NB4 (cell line): ENCODE measurements at places on chromosomes 6 and 20.
A peak's percentile ranks its signal among the peaks of the same experiment; 100 is the strongest.

DNA sequence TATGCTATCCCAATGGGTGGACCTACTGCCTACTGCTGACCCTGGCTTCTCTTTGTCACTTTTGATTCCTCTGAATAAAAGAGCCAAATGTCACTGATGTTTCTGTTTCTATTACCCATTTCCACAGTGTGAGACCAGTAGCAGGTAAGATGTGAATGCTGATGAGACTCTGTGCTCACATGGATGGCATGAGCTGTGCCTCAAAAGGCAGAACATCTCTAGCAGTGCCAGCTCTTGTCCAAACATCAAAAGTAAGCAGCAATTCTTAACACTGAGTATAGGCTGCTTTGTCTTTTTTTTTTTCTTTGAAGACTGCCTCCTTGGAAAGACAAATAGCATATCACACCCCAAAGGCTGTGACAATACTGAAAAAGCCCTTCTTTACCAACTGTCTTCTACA, 459.2 kb upstream of the RUNX2 start:
- DNase-seq = no peak

DNA sequence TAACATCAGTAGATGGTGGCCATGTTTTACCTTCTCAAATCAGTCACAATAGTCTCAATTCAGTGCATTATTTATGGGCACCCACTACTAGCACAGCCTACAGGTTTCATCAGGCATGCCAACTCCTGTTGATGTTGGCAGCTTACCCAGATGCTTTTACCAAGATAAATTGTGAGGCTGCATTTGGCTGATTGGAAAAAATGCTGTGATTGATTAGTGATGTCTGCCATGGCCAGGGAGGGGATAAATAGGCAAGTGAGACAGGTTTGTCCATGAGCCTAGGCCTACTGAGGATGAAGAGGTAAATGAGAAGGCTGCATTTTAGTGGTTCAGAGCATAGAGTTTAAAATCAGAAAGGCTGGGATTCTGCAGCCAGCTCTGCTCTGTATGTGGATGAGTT, 227.1 kb downstream of the NFATC2 start:
- no peak for DNase-seq

DNA sequence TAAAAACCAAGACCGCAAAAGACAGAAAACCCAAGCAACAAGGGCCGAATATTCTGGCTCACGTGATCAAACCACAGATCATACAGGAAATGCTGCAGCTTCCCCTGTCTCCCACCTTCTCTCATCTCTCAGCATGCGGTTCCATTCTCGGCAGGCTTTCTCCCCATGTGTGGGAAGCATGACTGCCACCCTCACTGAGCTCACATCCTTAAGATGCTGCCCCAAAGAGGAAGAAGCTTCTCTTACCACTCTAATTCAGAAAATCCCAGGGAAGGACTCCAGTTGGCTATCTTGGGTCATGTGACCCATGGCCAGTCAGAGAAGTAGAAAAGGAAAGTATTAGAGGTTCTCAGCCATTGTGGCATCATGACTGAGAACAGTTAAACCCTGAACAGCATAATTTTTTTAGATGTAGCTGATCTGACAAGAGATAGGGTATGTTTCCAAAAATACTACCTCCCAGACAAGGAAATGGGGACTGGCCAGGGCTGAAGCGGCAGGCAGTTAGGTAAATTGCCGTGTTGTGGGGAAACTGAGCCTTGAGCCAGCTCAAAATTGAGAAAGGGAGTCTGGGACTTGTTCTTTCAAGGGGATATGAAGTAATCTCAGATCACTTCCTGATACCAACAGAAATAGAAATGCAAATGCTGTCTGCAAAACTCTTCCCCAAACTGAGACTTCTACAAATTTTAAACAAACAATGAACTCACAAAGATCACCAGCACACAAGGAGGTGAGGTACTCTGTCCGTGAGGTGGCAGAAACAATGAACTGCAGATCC, 37.1 kb upstream of the GRM4 start:
- peak; percentile 98 for DNase-seq

- no peak for DNase-seq
Observed at GRCh38 chr6:47152666-47153403, 110.7 kb upstream of the ADGRF1 start.

DNA sequence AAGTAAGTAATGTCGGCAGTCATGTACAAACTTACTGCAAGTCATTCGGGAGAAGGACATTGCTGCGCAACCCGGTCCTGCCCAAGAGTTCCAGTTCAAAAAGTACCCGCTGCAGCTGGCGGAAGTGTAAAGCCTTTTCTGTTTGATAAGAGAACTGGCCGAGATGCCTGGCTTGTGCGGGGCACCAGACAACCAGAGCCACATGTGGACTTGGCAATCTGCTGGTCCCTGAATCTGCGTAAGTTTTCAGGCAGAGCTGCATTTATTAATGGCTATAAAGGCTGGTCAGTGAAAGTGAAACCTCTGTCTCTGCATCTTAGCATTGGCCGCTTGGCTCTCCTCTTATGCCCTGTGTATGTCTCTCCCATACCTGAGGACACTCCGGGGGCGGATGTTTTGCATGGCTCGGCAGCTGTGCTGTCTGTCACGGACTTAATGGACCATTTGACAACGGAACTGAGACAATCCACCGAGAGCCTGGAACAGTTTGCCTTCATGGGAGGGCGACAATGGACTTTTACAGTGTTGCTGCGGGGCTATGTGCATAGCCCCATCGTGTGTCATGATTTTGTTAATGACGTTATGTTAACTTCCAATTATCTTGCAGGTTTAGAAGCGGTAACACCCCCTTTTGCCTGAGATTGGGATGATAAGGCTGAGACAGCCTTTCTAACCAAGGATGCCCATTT, 19.8 kb upstream of the RGS17 start:
- DNase-seq = no peak

DNA sequence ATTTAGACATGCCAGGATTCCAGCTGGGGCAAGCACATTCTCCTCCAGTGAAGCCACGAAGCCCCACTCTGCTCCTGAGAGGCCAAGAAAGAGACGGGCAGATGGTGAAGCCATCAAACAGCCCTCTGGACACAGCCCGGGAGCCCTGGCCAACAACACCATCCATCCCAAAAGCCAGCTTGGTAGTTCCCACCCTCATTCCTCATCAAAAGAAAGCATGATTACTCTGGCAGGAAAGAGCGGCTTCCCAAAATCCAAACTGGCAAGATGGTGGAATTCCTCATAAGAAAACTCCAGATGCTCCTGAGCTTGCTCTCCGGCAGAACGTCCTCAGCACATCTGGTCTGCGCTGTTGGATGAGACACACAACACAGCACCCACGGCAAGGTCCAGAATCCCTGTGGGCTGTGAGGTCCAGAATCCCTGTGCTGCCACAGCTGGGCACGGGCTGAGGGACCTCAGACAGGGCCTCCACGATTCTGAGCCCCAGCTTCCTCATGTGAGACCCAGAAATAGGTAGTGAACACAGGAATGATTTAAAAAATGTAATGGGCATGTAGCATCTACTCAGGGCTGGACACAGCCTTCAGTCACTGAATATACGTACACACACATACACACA, 52.6 kb downstream of the THBS2 start:
- no peak for DNase-seq

DNA sequence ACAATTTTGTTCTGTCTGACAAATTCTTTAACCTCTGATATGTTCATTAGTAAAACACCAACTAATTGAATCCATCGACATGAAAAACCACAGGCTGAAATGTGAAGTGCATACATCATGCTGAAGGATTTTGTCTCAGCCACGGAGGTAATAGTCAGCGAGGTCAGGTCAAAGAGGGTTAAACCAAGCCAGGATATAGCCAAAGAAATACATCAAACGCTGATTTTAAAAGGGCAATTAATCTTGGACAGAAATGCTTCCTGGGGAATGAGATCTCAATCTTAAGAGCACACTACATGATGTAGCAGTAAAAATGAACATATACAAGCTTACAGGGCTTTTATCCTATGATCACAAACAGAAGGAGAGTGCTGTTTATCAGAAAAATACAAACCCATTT, 106.7 kb downstream of the PRDM1 start:
- no peak for DNase-seq

DNA sequence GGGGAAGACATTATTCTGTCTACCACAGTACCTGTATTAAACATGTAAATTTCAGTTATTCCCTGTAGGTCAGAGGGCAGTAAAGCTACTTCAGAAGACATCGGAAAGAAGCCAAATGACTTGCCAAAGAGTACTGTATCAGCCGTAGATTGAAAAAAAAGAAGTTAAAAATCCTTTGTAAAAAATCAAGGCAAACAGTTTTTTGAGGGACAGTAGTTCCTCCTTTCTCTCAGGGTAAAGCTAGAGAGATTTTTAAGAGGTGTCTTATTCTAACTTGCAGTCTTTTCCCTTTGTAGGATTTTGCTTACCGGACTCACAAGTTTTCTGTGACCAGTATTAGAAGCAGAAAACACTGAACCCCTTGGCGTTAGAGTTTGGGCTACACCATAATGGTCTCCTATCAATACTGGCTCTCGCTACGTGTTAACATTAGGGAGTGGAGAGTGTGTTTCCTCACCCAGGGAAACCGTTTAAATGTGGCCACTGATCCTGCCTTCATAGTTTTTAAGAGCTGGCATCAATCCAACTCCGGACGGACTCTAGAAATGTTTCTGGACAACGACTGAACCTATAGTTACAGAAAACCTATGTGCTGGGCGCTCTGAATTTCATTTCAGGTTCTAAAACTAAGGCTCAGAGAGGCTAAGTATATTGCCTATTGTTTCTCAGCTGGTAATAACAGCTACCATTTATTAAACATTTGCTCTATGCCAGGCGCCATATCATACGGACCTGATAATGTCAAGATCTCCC, 1.3 kb upstream of the ASXL1 start:
- peak; percentile 65 for DNase-seq

DNA sequence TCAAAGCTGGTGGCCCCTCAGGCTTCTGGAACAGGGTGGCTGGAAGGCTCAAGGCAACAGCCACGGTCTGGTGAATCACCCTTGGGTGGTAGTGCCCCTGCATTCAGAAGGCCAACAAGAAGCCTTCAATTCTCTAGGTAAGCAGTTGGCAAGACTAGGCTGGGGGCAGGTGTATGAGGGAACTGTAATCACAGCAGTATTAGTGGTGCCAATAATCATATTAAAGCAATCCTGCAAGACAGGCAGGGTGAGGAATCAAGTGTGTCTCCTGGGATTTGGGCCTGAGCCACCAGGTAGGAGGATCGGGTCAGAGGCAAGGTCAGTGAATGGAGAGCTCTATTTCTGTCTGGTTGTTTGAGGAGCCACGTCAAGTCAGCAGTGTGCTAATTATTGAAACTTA, 24.9 kb upstream of the SCUBE3 start:
- no peak for DNase-seq

GRCh38 chr6:71531841-71532240, 243.2 kb downstream of the OGFRL1 start:
- DNase-seq = no peak

GRCh38 chr6:111844376-111844775, 28.9 kb downstream of the FYN start:
- peak; percentile 11 for DNase-seq

DNA sequence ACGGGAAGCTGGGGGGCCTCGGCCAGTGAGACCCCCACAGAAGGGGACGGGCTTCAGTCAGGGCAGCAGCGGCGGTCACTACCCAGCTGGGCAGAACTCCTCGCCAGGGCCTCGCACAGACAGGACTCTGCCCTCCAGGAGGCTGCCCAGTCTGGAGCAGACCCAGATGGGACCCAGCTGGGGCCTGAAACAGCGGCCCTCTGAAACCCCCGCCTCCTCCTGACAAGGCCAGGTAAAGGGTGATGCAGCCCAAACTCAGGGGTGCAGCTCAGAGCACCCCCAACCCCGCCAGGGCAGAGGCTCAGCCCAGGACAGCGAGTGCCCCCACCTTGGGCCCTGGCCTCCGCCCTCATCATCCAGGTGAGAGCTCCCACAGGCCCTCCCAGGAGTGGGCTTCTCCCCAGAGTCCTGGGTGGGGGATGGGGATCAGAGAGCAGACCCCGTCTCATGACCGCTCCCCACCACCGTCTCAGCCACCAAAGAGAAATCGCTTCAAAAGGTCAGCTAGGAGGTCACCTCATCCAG, 2.2 kb downstream of the EEF1A2 start:
- DNase-seq = no peak

DNA sequence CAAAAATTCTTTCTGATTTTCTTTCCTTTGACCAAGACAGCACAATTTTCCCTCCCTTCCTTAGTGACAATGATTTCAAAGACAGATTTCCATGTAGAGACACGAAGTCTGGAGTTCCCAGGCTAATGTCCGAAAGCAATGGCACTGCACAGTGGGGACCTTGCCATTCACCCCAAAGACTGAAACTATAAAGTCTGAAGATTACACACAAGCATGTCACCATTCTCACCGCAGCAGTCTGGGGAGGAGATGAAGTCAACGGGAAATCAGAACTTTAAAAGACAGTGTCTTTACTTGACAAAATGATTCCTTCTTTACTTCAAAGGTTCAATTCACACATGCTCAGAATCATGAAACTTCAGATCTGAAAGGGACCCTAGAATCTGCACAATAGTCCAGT, 8.3 kb downstream of the B4GALT5 start:
- DNase-seq = no peak

GRCh38 chr6:20660534-20660933, 126.3 kb downstream of the CDKAL1 start:
- no peak for DNase-seq

- no peak for DNase-seq
Observed at GRCh38 chr6:24009319-24009718, 116.7 kb upstream of the NRSN1 start.

DNA sequence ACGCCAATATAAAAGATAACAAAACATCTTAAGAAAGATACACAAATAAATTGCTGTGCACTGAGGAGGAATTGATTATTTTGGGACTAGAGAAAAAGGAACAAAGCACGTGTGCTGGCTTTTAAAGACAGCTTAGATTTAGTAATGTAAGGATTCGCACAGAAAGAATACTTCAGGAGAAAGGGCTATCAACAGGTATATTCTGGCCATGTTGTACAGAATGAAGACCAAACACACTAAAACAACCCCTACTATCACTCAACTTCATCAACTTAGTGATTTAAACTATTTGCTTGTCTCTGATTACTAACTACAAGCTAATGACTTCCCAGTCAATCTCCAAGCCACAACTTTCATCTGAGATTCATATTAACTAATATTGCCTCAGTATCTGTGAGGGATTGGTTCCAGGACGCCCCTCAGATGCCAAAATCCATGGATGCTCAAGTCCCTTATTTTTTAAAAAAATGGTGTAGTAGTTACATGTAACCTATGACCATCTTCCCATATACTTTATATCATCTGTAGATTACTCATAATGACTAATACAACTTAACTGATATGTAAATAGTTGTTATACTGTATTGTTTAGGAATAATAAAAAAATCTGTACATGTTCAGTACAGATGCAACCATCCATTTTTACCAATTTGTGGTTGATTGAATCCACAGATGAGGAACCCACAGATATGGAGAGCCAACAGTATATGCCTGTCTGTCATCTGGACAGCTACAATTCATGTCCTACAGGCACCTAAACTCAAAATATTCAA, 4.5 kb downstream of the DEK start:
- no peak for DNase-seq

DNA sequence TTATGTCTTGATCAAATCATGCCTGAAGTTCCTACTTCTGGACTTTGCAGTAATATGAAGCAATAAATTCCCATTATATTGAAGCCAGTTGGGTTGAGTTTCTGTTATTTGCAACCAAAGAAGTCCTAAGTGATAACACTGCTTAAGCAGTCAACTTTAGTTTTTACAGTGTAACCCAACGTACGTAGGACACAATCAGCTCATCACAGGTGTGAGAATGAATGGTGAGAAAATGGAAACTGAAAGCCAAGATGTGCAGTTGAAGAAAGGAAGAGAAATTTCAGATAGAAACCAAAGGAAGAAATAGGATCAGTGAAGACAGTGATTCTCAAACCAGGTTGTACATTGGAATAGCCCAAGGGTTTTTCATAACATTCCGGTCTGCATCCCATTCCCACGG, 211.4 kb upstream of the ZFP64 start:
- DNase-seq = no peak
